Spinal cord (tissue), 10 donors: ENCODE measurements at places on chromosomes 12 and 14.

GRCh38 chr12:64797156-64797555, 27.3 kb upstream of the TBC1D30 start:
- no peak overlapping the region for H3K4me3 ChIP-seq
- H3K36me3 ChIP-seq: no peaks in the 10 kb centered on the region
- no peaks in the 10 kb centered on the region for H3K27me3 ChIP-seq
- no peak overlapping the region for H3K27ac ChIP-seq
- DNase-seq: no peak

DNA sequence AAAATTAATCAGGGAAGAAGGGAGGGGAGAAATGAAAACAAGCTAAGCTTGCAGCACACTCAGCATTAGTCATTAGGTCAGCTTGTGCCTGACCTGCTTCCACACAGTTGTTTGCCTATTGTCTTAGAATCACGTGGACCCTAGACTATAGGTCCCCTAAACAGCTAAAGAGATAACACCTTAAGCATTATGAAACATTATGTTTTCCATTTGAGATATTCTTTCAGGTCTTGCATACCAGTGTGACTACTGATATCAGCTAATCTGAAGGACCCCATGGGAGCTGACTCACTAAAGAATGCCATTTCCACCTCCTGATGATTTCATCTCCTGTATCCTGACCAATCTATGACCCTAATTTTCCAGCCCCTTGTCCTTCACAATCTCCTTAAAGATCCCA, 154.1 kb upstream of the FUT8 start:
- peaks cover 2% of the 10 kb centered on the region for H3K4me1 ChIP-seq
- DNase-seq: no peak
- H3K4me3 ChIP-seq: no peak overlapping the region
- H3K27me3 ChIP-seq: no peaks in the 10 kb centered on the region
- no peak overlapping the region for H3K27ac ChIP-seq

GRCh38 chr12:129103231-129103630, 250.0 kb downstream of the GLT1D1 start:
- H3K4me1 ChIP-seq: peaks cover 7% of the 10 kb centered on the region
- H3K4me3 ChIP-seq: no peak overlapping the region
- no peak overlapping the region for H3K27ac ChIP-seq
- H3K27me3 ChIP-seq: no peaks in the 10 kb centered on the region
- no peak for DNase-seq
- no peaks in the 10 kb centered on the region for H3K36me3 ChIP-seq

- DNase-seq: no peak
- no peak overlapping the region for H3K27ac ChIP-seq
- peaks cover 80% of the 10 kb centered on the region for H3K4me1 ChIP-seq
- no peaks in the 10 kb centered on the region for H3K27me3 ChIP-seq
- H3K36me3 ChIP-seq: peaks cover 97% of the 10 kb centered on the region
Measured at GRCh38 chr14:104786091-104786586, 9.4 kb downstream of the AKT1 start.

GRCh38 chr14:81523616-81524015, 10.0 kb downstream of the SEL1L start:
- no peak for DNase-seq
- no peak overlapping the region for H3K27ac ChIP-seq
- no peaks in the 10 kb centered on the region for H3K4me1 ChIP-seq
- H3K4me3 ChIP-seq: no peak overlapping the region

DNA sequence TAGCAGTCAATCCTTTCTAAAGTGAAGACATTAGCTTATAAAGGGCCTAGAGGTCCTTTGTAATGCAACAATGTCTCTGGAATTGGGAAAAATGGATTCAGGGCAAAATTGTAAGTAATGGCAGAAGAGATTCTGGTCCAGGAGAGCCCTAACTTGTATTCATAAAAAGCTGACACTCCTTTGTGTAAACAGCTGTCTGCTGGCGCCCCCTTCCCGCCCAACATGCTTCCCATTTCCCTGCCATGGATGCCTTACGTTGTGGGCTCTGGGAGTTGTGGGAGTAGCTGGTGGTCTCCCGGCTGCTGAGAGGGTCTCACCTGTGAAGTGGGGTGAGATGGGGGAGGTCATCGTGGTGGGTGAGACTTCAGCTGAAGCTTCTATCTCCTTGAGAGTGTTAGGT, 2.3 kb downstream of the ACRBP start:
- no peak overlapping the region for H3K4me3 ChIP-seq
- H3K27ac ChIP-seq: peak overlapping the region; percentile 57
- H3K4me1 ChIP-seq: peaks cover 14% of the 10 kb centered on the region
- no peak for DNase-seq

DNA sequence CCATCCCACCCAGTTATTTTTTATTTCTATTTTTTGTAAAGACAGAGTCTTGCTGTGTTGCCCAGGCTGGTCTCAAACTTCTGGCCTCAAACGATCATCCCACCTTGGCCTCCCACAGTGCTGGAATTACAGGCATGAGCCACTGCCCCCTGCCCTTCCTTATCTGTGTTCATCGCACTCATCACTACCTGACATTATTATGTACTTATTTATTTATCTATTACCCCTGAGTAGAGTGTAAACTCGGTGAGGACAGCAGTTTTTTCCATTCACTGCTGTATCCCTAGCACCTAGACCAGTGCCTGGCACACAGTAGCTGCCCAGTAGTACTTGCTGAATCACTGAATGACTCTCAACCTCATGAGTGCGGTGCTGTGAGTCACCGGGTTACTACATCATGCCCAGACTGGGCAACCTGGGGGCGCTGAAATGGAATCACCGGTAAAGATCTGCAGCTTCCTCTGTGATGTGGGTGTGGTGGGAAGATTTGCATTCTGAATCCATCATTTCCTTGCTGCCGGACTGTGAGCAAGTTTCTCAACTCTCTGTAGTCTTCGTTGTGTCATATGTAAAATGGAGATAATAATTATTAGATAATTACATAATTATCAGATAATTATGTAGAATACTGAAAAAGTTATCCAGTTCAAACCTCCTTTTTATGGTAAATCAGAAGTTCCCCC, 81.9 kb upstream of the USP44 start:
- H3K27ac ChIP-seq: no peak overlapping the region
- no peaks in the 10 kb centered on the region for H3K4me1 ChIP-seq
- no peaks in the 10 kb centered on the region for H3K36me3 ChIP-seq
- no peak overlapping the region for H3K4me3 ChIP-seq
- DNase-seq: no peak
- no peaks in the 10 kb centered on the region for H3K27me3 ChIP-seq

GRCh38 chr14:90518941-90519256, 122.1 kb downstream of the CALM1 start:
- H3K27me3 ChIP-seq: no peaks in the 10 kb centered on the region
- no peak overlapping the region for H3K4me3 ChIP-seq
- no peak for DNase-seq
- peaks cover 74% of the 10 kb centered on the region for H3K4me1 ChIP-seq
